ENCODE measurements at places on chromosomes 7 and 10. TPM values are rescaled to one million over a fixed set of nuclear protein-coding genes. Genes with fewer than 3 reads are reported as not detected.

Gene ARHGEF35
- polyA plus RNA-seq, result not detected

DNA sequence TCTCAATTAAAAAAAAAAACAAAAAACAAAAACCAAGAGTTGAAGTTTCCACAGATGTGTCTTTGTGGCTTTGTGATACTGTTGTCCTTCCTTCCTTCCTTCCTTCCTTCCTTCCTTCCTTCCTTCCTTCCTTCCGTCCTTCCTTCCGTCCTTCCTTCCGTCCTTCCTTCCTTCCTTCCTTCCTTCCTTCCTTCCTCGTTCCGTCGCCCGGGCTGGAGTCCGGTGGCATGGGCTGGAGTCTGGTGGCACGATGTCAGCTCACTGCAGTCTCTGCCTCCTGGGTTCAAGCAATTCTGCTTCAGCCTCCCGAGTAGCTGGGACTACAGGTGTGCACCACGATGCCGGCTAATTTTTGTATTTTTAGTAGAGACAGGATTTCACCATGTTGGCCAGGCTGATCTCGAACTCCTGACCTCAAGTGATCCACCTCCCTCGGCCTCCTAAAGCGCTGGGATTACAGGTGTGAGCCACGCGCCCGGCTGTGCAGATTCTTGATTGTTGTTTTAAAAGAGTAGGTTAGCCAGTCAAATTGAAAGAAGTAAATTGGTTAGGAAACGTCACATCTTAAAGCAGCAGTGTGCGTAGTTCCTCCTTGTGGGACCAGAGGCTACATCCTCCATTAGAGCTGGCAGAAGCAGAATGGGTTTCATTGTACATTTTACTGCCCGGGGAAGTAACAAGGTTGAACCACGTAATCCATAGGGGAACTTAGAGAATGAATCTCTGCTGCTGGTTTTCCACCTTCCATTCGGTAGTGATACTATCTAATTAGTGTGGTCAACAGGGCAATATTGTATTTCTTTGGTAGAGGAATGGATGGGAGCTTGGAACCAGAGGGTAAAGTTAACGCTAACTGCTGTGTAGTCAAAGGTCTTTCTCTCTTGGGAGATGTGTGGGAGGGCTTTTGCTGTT is 20.6 kb downstream of the DNAJB6 start:
- H3K4me3 ChIP-seq, result no peak overlapping the region
- no peaks in the 10 kb centered on the region for H3K27me3 ChIP-seq
- peaks cover 25% of the 10 kb centered on the region for H3K36me3 ChIP-seq
- no peak for DNase-seq
- H3K4me1 ChIP-seq, result peaks cover 19% of the 10 kb centered on the region

Gene TLL2
- 0.03 TPM for polyA plus RNA-seq

DNA sequence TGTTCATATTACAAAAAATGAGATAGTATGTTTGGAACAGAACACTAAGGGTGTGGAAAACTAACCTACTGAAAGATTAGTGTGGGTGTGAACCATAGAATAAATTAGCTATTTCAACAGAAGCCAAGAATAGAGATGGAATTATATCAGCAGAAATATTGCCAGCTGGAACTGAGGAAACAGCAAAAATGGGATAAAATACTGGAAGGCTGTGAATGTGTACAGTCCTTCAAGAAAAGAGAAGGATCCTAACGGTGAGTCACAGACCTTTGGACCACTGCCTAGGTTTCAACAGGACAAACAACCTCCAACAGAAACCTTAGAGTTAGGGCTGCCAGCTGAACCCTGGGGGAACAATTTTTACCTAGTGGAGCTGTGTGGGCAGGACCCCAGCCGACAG is 395.0 kb downstream of the ZWINT start:
- H3K4me1 ChIP-seq, result no peaks in the 10 kb centered on the region
- no peak overlapping the region for H3K27ac ChIP-seq
- no peak overlapping the region for H3K4me3 ChIP-seq

GRCh38 chr10:98920360-98920759 is 315.3 kb downstream of the HPSE2 start:
- H3K4me3 ChIP-seq, result no peak overlapping the region
- peaks cover 9% of the 10 kb centered on the region for H3K4me1 ChIP-seq
- no peaks in the 10 kb centered on the region for H3K27me3 ChIP-seq
- peak; percentile 4 for DNase-seq

DNA sequence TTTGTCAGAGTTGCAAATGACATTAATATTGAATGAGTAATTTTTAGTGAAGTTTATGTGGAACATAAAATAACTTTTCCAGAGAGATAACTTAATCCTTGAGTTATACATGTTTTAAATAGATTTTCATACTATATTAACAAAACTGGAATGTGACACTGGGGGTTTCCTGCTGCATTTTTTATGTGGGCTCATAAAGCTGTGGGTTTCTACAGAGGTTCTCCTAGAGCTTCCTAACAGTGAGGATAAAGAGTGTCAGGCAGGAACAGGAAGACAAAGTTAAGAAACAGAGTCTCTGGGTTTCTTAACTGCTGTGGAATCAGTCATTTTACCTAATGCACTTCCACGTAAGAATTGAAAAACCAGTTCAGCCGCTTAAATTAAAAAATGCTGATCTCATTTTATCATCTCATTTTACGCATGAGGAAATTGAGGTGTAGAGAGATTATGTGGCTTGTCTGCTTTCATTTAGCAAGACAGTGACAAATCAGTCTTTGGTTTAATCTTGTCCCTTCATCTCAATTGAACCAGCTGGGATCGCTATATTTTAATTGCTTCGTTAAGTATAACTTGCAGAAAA is 5.0 kb downstream of the CD36 start:
- no peak overlapping the region for H3K4me3 ChIP-seq
- DNase-seq, result peak; percentile 10
- no peaks in the 10 kb centered on the region for H3K4me1 ChIP-seq
- H3K27ac ChIP-seq, result no peak overlapping the region

DNA sequence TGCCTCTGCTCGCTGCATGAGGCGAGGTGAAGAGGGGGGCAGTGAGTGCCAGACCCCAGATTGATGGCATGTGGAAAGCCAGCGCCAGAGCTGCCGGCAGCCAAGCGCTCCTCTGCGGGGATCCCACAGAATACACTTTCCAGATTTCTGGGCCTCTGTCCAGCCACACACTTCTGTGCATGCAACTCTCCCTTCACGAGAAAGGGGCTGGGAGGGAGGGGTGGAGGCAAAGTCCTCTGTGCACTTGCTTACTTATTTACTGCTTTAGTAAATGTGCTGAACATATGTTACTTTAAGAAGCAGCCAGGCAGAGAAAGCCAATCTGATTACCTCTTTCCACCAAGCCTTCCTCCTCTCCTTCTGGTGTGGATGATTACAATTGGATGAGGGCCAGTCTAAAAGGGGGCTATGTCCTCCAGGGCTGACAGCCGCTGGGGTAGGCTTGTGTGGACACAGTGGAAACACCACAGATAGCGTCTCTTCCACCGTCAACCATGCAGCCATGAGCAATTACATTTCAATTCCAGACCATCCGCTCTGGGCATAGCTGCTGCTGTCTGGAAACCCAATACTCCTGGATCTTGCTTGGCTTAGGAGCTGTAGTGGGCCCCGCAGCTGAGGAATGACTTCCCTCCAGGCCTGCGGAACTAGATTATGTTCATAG is 322.8 kb upstream of the ANKRD30A start:
- H3K27ac ChIP-seq, result no peak overlapping the region
- H3K27me3 ChIP-seq, result peaks cover 2% of the 10 kb centered on the region
- H3K4me3 ChIP-seq, result no peak overlapping the region
- DNase-seq, result peak; percentile 19

GRCh38 chr10:12466704-12467305 is 117.5 kb downstream of the CAMK1D start:
- H3K27me3 ChIP-seq, result 0 out of 2 replicates have a peak, but pooled peaks cover 1% of the 10 kb centered on the region
- no peak overlapping the region for H3K27ac ChIP-seq
- no peaks in the 10 kb centered on the region for H3K4me1 ChIP-seq
- peak; percentile 18 for DNase-seq

DNA sequence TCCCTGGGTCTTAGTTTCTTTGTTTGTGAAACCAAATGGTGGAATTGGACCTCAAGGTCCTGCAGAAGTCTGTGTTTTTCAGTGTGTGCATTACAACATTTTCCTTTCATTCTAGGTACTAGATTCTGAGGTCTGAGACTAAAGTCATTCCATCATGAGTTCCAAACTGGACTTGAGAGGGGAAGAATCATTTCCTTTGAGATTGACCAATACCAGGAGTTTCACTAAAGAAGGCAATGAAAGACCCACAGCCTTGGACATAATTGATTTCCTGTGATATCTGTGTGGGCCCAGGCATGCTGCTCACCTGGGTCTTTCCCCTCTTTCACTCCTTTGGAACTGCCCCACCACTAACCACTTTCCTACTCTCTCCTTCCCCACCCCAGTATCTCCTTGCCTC is 18.2 kb downstream of the TAS2R41 start:
- peaks cover 3% of the 10 kb centered on the region for H3K4me1 ChIP-seq
- no peak for DNase-seq
- no peak overlapping the region for H3K27ac ChIP-seq
- H3K36me3 ChIP-seq, result no peaks in the 10 kb centered on the region

Gene GARS1
- polyA plus RNA-seq, result 551 TPM

Gene GRM8
- not detected for polyA plus RNA-seq

GRCh38 chr10:101588879-101589278 is 758 bp downstream of the DPCD start:
- DNase-seq, result peak; percentile 65
- H3K4me3 ChIP-seq, result peak overlapping the region; percentile 81

GRCh38 chr10:70537398-70538194 is 59.0 kb downstream of the PALD1 start:
- H3K4me1 ChIP-seq, result no peaks in the 10 kb centered on the region
- no peak for DNase-seq
- no peak overlapping the region for H3K27ac ChIP-seq
- no peaks in the 10 kb centered on the region for H3K36me3 ChIP-seq

DNA sequence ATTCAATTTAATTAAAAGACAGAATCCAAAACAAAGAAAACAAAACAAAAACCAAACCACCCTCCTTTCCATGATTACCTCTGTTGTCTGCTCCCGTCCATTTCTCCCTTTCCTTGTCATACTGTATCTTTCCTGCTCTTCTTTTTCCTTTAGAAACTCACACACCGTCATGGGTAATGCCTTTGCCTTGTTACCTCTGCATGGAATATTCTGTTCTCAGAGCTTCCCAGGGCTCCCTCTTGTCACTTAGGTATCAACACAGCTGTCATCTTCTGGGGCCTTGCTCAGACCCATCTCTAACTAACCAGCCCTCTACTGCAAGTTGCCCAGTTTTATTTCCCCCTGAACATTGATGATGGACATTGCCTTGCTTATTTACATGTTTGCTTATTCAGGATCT is 30.2 kb upstream of the GIMAP8 start:
- no peaks in the 10 kb centered on the region for H3K4me1 ChIP-seq
- H3K4me3 ChIP-seq, result no peak overlapping the region
- H3K27ac ChIP-seq, result no peak overlapping the region
- DNase-seq, result no peak

Gene MMP21
- polyA plus RNA-seq, result not detected

Gene CRTAC1
- not detected for polyA plus RNA-seq

Gene HKDC1
- polyA plus RNA-seq, result 0.07 TPM

Gene MSS51
- 1.3 TPM for polyA plus RNA-seq

DNA sequence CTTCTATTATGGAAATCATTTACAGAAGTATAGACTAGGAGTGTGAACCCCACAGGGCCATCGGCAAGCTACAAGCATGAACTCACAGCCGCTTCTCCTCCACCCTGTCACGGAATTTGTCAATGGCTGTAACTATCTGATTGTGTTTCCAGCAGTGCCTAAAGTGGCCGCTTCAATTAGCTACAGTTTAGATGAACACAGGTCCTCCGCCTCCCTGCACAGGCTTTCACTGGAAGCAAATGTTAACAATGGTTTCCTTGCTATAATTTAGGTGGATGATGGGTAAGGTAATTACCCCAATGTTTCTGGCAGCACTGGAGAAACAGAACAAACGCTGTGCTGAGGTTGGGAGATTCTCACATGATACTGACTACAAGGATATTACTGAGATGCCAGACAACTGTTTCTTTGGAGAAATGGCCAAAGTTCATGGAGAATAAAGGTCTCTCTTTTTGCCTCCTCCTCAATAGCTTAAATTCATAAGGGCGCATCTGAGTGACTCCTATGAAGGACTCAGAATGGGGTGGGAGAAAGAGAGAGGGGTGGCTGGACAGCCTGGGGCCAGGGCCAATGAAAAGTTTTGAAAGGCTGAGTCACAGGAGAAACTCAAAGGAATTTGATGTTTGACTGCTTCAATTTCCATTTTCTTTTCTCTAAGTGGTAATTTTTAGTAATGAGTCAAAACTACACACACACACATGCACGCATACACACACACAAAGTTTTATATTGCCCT is 78.9 kb downstream of the SVIL start:
- no peaks in the 10 kb centered on the region for H3K27me3 ChIP-seq
- peak overlapping the region; percentile 45 for H3K27ac ChIP-seq
- H3K4me1 ChIP-seq, result peaks cover 13% of the 10 kb centered on the region
- peak; percentile 85 for DNase-seq
- peaks cover 20% of the 10 kb centered on the region for H3K36me3 ChIP-seq

DNA sequence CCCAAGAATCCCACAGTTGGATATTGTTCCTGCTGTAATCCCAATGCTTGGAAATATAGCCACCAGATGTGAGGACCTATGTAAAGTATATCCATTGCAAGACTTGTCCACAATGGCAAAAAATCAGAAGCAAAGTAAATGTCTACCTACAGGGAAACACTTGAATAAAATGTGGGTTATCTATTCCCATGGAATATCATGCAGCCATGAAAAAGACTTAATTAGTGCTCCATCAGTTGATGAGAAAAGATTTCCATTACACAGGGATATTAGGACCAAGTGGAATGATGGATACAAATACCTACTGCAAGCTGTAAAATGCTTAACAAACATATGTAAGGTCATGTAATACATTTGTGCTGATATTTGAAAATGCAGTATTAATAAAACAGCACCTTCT is 131.2 kb downstream of the BTAF1 start:
- no peaks in the 10 kb centered on the region for H3K36me3 ChIP-seq
- DNase-seq, result no peak
- no peak overlapping the region for H3K4me3 ChIP-seq
- no peaks in the 10 kb centered on the region for H3K4me1 ChIP-seq
- H3K27me3 ChIP-seq, result no peaks in the 10 kb centered on the region

Gene PVRIG
- polyA plus RNA-seq, result not detected

All from IMR-90 (cell line).